ENCODE measurements at places on chromosomes 11 and 22.
A peak's percentile ranks its signal among the peaks of the same experiment; 100 is the strongest.

DNA sequence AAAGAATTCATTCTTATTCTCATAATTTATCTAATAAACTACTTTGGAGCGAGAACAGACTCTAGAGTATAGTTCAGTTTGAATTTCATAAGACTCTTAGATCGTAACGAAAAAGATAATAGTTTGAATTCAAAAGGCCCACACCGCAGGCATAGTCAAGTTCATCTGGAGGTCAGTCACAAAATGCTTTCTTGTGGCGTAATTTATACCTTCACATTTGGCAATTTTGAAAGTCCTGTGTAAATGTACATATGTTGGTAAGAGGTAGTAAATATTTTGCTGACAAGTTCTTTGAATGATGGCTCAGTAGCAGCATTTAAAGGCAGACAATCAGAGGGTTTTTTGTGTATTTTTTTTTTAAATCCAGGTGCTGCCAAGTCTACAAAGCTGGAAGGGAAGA, 88.1 kb downstream of the TEAD1 start:
- no peak for DNase-seq

GRCh38 chr11:100832829-100833228, 145.7 kb downstream of the ARHGAP42 start:
- DNase-seq: no peak

DNA sequence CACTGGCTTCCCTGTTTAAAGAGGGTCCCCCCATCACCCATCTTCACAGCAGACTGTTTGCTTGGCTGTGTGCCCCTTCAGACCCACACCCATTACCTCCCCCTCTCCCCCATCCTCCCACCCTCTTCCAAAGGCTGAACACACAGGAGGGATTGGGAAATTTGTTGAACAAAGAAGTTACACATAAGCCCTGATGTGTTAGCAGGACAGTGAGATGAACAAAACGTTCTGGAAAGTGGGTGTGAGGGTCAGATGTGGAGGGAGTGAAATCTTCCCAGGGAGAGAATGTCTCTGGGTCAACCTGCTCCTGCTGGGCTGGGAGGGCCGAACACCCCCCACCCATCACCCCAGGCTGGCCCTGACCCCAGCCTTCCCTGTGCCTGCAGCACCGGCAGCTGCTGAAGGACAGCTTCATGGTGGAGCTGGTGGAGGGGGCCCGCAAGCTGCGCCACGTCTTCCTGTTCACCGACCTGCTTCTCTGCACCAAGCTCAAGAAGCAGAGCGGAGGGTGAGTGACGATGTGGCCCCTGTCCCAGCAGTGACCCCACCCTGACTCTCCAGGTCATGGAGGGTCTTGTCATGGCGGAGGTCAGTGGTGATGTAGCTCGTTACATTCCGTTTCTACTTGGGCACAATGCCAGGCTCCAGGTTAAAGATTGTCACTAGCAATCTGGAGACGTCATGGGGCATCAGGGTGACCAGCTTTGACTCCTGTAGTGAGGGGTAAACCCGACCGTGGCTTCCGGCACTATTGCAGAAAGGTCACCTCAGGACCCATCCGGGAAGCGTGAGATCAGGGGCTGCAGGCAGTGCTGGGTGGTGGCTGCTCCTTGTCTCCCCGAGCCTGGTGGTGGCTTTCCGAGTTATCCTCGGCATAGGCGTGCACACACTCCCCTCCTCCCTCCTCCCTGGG, 103.5 kb downstream of the BCR start:
- no peak for DNase-seq

- DNase-seq: no peak
These were observed 83.6 kb downstream of the ENTHD1 start for GRCh38 chr22:39809772-39810557.

GRCh38 chr11:25943777-25944661, 387.9 kb upstream of the ANO3 start:
- no peak for DNase-seq

GRCh38 chr11:125270106-125270505, 105.6 kb downstream of the PKNOX2 start:
- DNase-seq: no peak

GRCh38 chr22:22870577-22871404, 16.8 kb upstream of the IGLL5 start:
- DNase-seq: no peak

DNA sequence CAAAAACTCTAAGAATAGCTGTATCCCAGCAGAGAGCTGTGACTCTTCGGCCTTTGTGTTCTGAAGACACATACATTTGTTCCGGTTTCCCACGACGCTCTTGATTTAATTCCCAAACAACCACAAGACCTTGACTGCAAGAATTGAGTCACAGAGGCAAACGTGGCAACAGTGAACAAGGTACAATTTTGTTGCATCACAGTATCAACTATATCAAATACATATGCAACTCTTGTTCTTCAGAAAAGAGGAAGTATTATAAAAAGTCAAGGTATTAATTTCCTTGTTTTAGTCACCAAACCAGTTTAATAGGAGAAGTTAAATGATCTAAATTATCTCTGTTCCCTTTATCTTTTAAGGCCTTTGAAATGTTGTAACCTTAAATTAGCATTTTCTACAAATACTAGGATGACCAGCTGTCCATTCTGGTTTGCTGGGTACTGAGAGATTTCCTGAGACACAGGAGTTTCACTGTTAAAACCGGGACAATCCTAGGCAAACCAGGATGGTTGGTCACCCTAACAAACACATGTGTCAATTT, 11.1 kb downstream of the HPS5 start:
- DNase-seq: peak; percentile 39

- no peak for DNase-seq
These were observed 9.4 kb upstream of the PIM3 start for GRCh38 chr22:49951000-49951677.

DNA sequence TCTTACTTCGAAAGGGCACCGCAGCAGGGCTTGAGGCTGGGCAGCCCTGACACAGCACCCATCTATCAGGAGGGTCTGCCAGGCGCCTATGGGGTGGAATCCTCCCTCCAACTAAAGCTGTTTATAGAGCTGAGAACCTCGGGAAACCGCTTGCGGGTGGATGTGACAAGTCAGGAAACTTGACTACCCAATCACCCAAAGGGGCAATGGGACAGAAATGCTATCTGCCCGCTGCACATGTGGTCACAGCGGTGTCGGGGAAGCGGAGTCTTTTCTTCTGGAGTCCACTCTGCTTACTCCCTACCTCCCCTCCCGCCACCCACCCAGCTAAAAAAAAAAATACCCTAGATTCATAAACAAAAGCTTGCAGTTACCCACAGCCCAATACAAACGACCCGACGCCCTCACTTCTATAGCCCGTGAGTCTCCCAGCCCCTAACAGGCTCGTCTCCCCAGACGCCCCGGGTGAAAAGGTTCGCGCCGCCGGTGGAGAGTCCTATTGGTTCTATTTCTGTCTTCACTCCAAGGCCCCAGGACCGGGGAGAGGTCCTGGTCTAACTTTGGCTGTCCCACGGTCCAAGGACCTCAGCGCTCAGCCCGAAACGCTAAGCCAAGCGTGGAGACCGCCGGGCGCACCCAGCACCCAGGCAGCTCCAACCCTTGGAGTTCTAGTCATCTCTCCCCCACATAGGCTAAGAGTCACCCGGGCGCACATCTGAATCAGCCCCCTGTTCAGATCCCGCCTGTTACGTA, 1.4 kb downstream of the TRPC6 start:
- DNase-seq: no peak

GRCh38 chr11:13837286-13837685, 125.2 kb upstream of the SPON1 start:
- DNase-seq: no peak

GRCh38 chr11:36326524-36327419, 30.7 kb downstream of the PRR5L start:
- DNase-seq: no peak

DNA sequence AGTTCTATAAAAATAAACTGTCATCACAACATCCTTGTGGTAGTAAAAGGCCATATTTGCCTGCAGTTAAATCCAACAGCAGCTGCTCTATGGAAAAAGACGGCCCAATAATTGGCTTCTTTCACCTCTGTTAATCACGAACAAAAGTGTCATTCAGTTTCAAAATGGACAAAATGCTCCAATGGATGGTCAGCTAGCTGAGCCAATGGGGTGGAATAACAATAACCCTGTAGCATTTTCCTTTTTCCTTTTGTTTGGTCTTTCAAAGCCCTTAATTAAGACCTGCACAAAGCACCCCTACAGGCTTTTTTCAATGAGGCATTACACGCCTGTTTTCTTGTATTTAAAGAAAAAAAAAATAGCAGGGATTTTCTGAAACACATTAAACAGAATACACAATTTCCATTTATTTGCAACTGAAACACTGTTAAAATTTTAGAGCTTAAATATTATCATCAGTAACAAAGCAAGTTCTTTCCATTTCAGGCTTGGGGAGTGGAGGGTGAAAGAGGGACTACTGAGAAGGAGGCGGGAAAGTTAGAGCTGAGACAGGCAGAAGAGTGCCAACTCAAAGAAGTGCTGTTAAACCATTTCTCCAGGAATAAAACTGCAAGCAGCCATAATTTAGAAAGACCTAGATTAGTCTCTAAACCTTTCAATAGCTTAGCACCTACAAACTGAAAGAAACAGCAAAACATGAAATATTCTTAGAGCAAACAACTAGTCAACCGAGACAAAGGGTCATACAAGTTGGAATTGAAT, 28.7 kb downstream of the LGR4 start:
- DNase-seq: no peak

DNA sequence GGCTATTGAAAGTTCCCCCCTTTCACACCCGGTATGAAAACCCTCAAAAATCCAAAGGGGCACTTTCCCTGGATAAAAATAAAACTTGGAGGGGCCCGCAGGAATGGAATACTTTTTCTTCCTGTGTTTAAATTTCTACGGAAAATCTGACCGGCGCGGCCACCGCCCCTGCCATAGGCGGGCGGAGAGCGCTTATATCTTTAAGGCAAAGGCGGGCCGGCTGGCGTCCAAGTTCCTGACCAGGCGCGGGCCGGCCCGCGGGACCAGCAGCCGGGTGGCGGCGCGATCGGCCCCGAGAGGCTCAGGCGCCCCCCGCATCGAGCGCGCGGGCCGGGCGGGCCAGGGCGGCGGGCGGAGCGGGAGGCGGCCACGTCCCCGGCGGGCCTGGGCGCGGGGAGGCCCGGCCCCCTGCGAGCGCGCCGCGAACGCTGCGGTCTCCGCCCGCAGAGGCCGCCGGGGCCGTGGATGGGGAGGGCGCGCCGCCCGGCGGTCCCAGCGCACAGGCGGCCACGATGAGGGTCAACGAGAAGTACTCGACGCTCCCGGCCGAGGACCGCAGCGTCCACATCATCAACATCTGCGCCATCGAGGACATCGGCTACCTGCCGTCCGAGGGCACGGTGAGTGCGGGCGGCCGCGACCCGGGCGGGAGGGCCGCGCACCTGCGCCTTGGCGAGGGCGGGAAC, at the start of gene ANO1:
Gene ANO1, plus strand, starts transcription at position 223 of the 686 bp plus-strand sequence. Its CDS starts 290 bp downstream, at position 513.
- DNase-seq: no peak

DNA sequence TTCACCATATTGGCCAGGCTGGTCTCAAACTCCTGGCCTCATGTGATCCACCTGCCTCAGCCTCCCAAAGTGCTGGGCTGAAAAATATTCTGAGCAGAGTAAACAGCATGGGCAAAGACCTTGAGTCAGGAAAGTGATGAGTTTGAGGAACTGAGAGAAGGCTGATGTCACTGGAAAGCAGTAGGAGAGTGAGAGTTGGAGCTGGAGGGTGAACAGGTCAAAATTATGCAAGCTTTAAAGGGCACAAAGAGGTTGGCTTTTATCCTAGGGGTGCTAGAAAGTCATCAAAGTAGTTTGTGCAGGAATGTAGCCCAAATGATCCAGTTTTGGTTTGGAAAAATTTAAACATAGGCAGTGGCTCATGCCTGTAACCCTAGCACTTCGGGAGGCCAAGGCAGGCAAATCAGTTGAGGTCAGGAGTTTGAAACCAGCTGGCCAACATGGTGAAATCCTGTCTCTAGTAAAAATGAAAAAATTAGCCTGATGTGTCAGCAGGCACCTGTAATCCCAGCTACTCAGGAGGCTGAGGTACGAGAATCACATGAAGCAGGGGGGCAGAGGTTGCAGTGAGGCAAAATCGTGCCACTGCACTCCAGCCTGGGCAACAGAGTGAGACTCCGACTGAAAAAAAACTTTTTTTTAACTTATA, 44.7 kb upstream of the CXCR5 start:
- DNase-seq: no peak

DNA sequence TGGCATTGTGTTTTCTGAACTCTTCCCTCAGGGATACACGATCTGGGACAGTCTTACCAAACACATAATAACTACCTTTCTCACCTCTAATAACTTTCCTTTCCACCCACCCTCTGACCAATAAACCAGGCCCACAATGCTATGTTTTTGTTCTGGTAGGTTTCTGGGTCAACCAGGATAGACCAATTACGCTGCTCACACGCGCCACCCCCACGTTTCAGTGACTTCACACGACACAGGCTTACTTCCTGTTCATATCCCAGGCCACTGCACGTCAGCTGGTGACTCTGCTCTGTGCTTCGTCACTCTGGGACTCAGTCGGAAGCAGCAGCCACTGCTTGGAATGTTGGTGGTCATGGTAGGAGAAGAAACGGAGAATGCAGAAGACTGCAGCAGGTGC, 2.5 kb downstream of the KRTAP5-4 start:
- peak; percentile 8 for DNase-seq

- no peak for DNase-seq
These were observed 6.7 kb upstream of the SCARF2 start for GRCh38 chr22:20444325-20444724.

DNA sequence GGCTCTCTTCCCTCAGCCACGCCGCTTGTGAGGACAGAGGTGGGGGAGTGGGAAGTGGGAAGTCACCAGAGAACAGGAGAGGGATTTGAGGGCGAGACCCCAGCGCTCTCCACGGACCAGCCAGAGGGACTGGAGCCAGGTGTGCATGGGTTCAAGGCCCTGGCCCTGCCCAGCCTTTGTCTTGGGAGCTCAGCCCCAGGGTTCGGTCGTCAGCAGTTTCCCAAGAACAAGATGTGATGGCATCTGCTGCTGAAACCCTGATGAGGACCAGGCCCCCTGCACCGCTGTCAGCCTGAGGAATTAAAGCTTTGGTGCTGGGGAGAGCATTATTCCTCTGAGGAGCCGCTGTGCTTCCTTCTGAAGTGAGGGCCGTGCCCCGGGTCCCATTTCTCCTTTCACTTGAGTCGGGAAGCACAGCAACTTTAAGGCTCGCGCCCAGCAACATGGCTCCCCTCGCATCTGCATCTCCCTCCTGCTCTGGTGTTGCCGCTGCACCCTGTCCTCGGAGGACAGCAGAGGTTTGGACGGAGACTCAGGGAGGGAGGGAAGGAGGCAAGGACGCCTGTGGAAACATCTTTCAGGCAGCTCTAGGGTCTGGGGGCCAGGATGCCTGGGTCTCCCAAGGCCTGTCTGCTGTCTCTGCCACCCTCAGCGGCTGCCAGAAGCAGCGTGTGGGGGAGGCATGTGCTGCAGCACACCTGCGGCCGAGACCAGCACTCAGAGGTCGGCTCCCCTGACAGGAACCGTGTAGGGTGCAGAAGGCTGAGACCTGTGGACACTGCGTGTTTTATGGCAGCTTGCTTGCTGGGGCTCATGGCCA, 3.8 kb downstream of the IFITM5 start:
- DNase-seq: no peak

- DNase-seq: peak; percentile 90
These were observed 1.5 kb downstream of the DDB2 start for GRCh38 chr11:47216121-47216798.

GRCh38 chr11:117878939-117879475, 2.5 kb upstream of the FXYD6 start:
- DNase-seq: no peak

Data from fibroblast of skin of right biceps (primary cell).